ENCODE measurements at places on chromosomes 2 and 18.

GRCh38 chr2:167980439-167980838 is 267.0 kb downstream of the STK39 start:
- no peak for DNase-seq

DNA sequence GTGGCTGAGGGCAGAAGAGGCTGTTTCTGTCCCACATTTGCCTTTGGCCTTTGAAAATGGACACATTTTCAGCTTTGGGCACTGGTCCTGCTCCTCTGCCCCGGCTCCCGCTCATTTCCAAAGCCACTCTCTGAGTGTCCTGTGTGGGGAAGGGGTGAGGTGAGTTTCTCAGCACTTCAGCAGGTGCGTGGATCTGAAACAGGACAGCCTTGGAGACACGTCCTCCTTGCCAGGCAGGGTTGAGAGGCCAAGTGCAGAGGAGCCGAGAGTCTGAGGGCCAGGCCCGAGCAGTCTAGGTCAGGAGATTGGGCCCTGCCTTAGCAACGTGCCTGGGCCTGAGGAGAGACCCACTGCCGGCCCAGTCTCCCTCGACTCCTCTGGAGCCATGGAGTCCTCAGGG is 21.9 kb upstream of the ALPI start:
- DNase-seq, result no peak

GRCh38 chr2:212032536-212033219 is 505.9 kb downstream of the ERBB4 start:
- DNase-seq, result no peak

GRCh38 chr18:37403100-37403781 is 162.4 kb downstream of the CELF4 start:
- no peak for DNase-seq

GRCh38 chr2:190105554-190105953 is 43.0 kb upstream of the MSTN start:
- no peak for DNase-seq

DNA sequence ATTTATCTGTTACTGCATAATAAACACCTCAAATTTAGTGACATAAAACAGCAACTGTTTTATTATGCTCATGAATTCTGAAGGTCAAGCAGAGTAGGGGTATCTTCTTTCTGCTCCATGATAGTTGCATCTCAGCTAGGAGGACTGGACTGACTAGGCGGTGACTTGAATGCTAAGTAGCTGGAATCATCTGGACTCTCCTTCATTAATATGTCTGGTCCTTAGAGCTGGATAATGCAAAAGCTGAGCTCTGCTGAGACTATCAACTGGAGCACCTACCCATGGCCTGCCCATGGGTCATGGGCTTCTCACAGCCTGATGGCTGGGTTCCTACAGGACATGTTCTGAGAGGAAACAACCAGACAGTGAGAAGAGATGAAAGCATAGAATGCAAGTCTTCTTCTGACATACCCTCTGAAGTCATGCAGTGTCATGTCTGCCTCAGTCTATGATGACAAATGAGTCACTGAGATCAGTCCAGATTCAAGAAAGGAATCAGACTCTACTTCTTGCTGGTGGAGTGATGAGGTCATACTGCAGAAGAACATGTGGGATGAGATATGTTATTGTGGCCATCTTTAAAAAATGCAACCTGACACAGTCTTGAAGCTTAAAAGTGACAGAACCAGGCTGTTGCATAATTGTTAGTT is 174.2 kb upstream of the OSR1 start:
- no peak for DNase-seq

- DNase-seq, result no peak
Measured at GRCh38 chr2:128799730-128800129, 481.1 kb upstream of the HS6ST1 start.

GRCh38 chr18:58297198-58297597 is 253.2 kb downstream of the NEDD4L start:
- no peak for DNase-seq

GRCh38 chr2:19738707-19739106 is 163.1 kb downstream of the TTC32 start:
- DNase-seq, result no peak

DNA sequence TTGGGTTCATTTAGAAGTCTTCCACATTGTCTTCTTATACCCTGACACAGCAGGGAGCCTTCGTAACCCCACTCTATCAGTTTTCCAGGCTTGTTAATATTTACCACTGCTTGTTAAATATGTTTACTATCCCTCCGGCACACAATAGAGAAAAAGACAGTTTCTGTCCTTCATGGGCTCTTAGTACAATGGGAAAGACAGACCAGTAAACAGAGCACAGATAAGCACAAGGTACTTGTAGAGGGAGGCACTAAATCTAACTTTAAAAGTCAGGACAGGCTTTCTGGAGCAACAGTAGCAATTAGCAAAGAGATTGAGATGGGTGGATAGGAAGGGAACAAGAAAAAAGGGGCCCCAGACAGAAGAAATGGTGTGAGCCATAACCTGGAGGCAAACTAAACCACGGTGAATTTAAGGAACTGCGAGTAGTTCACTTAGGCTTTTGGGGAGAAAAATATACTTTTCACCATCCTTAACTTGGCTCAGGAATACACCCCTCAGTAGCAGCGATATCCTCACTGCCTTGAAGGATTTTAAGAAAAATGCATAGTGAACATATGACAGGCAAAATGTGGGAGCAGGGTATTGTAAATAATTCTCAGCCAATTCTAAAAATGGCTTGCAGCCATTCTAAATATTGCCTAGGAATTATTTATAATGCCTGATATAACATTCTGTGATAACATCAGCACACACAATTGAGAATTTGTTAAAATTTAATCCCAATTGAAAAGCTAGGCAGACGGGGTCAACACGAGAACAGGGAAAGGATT is 383.7 kb downstream of the CDH2 start:
- no peak for DNase-seq

GRCh38 chr2:74498500-74499266 is 720 bp downstream of the LBX2 start:
- no peak for DNase-seq

DNA sequence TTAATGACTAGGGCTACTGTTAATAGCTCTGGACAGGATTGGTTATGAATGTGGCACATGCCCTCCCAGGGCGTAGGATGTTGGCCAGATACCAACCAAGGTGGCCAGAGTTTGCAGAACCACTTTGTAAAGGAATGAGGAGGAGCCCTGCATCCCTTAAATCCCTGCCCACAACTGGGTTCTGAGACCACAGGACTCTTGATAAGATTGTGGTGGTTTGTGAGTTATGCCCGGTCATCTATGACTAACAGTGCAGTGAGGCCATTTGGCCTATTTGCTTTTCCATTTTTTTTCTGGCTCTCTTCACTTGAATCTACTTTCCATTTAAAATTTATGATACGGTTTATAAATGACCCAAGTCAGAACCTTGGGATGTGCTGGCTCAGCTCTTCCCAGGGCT is 294.5 kb downstream of the PRKCE start:
- no peak for DNase-seq

DNA sequence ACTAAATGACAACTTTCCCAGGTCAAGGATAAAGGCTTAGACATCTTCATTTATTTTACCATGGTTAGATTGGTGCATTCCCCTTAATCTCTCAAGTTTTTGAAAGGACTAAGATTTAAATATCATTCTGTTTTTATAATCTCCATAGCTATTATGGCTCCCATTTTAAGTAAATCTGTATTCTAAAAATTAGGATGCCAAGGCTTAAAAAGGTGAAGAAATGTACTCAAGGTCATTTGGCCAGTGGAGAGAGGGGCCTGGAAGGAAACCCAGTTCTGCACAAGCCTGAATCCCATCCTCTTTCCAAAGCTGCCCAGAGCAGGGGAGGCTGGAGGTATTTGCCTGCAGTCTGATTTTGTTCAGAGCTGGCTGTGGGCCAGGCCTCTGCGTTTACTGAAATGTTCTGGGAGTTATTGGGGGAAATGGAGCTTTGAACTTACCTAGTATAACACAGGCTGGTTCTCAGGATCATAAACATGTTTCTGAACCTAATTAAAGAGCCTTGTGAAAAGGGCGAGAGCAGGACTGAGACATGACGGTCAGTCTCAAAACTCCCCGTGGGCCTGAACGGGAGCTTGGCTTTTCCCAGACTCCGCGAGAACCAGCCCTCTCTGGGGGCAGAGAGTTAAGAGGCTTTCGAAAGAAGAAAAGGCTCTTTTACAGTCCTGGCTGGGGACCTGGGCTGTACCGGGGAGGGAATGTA is 85.6 kb downstream of the DDX1 start:
- DNase-seq, result no peak

DNA sequence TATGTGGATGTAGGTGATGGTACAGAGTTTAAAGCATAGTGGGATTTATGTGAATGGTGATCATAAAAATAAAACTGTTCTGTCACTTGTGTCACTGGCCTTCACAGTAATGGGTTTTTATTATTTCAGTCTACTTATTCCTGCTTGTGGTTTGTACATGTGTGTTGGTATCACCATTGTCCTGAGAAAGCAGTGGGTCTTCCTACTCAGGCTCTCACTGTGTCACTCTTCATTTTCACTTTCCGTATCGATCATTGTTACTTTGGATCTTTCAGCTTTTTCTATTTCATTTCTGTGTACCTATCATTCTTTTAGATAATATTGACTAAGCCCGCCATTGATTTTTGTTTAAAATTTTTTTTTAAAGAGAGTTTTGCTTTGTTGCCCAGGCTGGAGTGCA is 7.4 kb downstream of the MRPL30 start:
- no peak for DNase-seq

GRCh38 chr2:239387811-239388210 is 13.0 kb downstream of the HDAC4 start:
- DNase-seq, result no peak
